ENCODE measurements at places on chromosomes 5 and 9.

- no peak for DNase-seq
These were observed 604.5 kb upstream of the KLF4 start for GRCh38 chr9:108093773-108094675.

GRCh38 chr9:15501179-15501578 is 9.6 kb downstream of the PSIP1 start:
- peak; percentile 34 for DNase-seq

DNA sequence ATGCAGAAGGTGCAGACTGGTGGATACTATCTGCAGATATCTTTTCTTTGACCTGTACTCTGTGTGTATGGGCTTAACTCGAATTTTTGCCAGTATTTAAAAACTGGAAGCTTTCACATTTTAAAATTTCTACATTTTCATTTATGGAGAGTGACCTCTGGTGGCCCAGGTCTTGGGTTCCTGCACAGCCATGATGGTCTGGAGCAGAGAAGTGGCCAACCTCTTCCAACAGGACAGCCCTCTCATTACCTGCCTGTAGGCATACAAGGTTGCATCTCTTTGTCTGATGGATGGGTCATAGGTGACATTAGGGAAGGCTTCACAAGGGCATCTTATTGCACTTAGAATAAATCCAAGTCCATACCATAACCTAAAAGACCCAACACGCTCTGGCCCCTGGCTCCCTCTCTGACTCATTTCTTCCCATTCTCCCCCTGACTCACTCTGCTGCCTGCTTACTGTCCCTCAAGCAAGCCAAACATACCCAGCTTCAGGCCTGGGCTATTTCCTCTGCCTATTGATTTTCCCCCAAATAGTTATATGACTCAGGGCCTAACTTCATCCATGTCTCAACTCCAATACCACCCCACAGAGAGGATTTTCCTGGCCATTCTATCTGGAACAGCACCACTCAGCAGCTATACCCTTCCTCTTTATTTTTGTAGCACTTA is 113.3 kb upstream of the SLC1A3 start:
- DNase-seq: no peak

DNA sequence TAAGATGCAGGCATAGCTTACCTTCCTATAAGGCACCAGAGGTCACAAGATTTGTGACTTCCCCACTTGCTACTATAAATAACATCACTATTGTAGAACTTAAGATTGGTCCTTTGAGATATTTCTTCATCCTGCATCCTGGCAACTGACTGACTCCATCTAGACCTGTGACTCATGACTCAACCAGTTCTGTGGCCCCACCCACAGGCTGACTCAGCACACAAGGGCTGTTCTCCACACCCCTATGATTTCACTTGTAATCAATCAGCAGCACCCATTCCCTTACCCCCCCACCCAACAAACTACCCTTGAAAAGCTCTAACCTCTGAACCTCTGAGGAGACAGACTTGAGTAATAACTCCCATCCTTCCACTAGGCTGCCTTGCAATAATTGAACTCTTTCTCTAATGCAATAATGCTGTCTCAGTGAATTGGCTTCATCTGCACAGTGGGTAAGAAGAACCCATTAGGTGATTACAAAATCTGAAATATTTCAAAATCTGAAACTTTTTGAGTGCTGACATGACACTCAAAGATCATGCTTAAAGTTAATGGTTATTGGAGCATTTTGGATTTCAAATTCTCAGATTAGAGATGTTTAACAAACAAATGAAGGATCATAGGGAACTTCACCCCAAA is 296.7 kb downstream of the ARL15 start:
- DNase-seq: no peak

- no peak for DNase-seq
These were observed 26.4 kb downstream of the PDCD1LG2 start for GRCh38 chr9:5536684-5537083.

Data from DMS153 (cell line).